ENCODE measurements at places on chromosomes 16 and 17. TPM values are rescaled to one million over a fixed set of nuclear protein-coding genes. Genes with fewer than 3 reads are reported as not detected.

Gene PIK3R6
- 0.30 TPM for polyA plus RNA-seq

DNA sequence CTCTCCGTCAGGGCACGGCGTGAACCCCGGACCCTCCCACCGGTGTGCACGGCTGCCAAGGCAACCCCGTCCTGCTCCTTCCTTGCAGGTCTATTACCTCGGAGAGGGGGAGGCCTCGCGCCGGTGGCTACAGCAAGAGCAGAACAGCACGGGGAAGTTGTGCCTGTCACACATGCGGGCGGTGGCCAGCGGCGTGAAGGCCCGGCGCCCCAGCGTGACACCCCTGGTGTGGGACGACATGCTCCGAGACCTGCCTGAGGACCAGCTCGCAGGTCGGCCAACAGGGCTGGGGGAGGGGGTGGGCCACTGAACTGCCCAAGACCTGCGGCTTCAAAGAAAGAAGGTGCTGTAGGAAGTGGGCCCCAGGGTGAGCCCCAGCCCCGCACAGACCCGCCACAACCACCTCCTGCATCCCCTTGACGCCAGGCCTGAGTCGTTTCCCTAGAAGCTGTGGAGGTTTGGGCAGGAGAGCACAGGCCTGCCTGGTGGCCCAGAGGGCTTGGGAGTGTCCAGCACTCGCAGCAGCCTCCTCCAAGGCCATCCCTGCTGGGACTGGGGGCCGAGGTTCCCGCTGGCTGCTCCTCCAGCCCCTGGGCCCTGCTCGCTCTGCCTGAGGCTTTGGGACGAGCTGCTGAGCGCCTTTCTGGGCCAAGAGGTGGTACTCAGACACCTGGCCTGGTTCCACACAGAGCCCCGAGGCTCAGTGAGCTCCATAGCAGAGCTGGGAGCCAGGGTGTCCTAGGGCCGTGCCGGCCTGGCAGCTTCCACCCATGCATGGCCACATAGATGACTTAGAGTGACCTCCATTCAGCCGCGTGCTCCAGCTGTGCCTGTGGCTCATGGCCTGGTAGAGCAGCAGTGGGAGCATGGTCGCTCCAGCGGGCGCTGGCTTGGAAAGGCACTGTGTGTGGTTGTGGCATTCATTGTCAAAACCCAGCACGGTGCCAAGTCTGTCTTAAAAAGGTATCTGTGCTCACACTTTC lies 14.7 kb downstream of the CYBC1 start:
- DNase-seq: no peak

GRCh38 chr17:81713556-81714411 lies 1.7 kb downstream of the SLC25A10 start:
- no peak for DNase-seq

DNA sequence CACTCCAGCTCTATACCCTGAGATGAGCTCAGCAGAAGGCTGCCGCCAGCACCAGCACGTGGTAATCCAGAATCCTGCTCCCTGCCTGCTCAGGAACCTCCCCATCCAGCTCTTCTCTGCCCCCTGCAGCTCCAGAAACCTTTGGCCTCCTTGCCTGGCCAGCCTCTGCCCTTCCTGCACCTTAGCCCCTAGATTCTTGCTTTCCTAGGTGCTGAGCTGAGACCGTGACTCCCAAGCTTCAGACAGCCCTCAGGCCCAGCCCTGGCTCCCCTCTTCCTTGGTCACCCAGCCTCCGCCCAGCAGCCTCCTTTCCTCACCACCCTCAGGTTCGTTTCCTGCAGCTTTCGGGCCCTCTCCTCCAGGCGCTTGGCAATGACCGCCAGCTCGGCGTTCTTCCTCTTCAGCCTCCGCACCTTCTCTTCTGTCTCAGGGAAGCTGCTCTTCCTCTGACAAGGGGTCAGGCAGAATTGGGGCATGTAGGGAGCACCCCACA lies 2.6 kb downstream of the TSPOAP1 start:
- no peak for DNase-seq

GRCh38 chr16:48393485-48394354 lies 8.5 kb upstream of the SIAH1 start:
- DNase-seq: no peak

- no peak for DNase-seq
Observed at GRCh38 chr17:70024253-70024652, 50.8 kb upstream of the KCNJ16 start.

Gene MMP2
- not detected for polyA plus RNA-seq

- DNase-seq: no peak
Observed at GRCh38 chr17:43528319-43528987, 17.7 kb downstream of the ETV4 start.

GRCh38 chr17:64155129-64155528 lies 25.2 kb upstream of the ERN1 start:
- no peak for DNase-seq

Gene CES4A
- 1.5 TPM for polyA plus RNA-seq

Gene AOC3
- polyA plus RNA-seq: not detected

GRCh38 chr17:76013377-76013932 lies 12.8 kb downstream of the CDK3 start:
- DNase-seq: no peak

- DNase-seq: no peak
Observed at GRCh38 chr17:75088465-75089417, 987 bp downstream of the SLC16A5 start.

- DNase-seq: no peak
Observed at GRCh38 chr17:83131401-83132011, 52.1 kb downstream of the METRNL start.

Gene HBA1
- 122 TPM for polyA plus RNA-seq

DNA sequence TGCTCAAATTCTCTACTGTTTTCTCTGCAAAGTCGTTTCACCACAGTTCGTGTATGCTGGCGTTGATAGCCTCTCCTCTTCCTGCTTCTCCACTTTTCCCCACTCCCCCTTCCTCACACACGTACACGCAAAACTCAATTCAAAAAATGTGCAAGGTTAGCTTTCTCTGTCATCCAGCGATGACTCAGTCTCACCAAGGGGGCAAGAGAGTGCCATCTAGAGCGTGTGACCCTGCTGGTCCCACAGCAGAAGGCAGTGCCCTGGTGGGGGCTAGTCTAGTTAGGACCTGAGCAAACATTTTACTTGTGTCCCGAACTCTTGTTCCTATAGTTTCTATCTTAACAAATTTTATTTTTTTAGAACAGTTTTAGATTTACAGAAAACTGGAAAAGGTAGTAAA lies 121.2 kb upstream of the CHMP6 start:
- no peak for DNase-seq

- no peak for DNase-seq
Observed at GRCh38 chr17:4950075-4950745, 709 bp upstream of the ENO3 start.

- DNase-seq: no peak
Observed at GRCh38 chr16:2333772-2334379, 6.7 kb downstream of the ABCA3 start.

Gene NAE1
- polyA plus RNA-seq: 46.7 TPM

DNA sequence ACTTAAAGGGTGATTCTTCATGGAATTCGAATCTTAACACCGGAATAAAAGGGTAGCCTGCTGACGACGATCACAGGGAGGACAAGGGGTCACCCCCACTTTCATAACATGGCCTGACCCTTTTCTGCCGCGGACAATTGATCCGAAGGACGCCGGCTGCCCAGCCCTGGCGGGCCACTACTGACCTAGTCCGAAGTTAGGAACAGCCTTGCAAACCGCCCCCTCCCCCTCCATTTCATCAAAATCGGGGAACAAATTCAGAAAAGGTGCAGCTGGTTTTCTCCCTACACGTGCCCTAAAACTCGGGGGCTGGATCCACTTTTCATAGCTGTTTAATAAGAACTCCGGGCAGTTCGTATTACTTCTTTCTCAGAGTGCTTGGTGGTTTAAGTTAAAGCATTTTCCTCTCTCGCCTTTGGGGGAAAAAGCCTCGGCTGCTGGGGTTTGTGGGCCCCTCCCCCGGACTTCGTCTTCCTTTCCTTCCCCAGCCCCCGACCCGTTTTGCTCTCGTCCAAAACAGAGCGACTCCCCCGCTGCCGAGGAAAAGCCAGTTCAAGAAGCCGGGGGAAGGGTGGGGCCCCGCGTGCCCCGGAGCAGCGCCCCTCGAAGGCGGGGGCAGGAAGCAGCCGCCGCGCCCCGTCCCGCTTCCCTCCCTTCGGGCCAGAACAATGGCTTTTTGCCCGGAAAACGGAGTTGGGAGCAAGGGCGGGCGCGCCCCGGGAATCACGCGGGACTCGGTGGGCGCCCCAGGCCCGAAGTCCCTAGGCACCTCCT lies 641 bp upstream of the CBX2 start:
- DNase-seq: no peak

DNA sequence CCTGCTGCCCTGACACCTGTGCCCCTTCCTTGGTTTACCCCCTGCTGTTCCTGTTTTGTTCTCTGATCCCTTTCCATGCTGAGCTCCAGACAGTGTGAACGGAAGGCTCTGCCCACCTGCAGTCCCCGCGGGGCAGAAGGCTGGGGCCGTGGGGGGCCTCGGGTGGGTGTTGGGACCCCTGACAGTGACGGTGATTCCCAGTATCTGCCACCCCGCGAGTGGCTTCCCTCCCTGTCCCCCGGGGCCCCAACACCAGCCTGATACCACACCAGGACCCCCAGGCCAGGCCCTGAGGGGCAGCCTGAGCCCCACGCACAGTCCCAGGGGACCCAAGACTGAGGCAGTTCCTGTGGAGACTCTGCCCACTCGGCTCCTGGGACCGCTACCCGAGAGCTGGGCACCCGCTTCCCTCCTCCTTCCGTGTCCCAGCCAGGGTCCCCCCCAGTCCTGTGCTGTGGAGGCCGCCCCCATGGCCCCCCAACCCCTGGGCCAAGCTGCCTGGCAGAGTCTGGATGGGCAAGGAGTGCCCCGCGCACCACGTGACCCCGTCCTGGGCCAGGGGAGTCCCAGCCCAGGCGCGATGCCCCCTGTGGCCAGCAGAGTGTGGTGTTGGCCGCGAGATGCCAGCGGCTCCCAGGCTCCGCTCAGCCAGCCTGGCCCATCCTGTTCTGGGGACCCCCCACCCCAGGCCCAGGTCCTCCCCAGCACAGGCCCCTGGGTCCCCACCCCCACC lies 10.0 kb upstream of the C1QTNF8 start:
- DNase-seq: no peak

DNA sequence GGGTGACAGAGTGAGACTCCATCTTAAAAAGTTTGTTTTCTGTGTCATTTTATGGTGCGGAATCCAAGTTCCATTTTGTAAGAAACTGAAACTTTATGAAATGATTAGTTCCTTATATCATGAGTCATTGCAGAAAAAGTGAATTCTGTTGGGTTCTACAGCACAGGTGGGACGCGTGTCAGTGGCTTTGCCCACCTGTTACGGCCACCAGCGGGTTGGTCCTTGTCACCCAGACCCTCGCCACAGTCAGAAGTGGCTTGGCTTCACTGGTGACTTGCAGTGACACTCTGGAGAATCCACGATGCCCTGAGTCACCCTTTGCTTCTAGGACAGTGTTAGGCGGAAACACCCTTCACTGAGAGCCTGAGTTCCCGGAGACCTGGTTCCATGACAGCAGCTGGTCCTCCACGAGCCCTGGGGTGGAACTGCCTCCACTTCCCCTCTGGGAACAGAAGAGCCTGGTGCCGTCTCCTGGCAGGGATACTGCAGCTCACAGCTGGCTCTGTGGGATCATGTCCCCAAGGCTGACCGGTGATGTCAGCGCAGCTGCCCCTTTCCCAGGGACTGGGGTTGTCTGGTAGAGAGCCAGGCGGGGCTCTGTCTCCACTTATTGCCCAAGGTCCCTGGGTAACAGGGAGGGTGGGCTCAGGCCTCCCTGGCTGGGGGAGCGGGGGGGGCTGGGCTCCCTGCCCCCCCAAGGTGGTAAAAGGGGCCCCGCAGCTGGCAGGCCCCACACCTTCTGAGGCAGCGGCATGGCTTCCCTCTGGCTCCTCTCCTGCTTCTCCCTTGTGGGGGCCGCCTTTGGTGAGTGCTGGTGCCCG lies at the start of gene CTRB1:
TSS of gene CTRB1 (plus strand) at position 733 of the 821 bp plus-strand sequence. CDS start at position 753, 20 bp downstream.
- no peak for DNase-seq

GRCh38 chr16:88289561-88289960 lies 93.2 kb upstream of the ZNF469 start:
- DNase-seq: no peak
